NCI-H524 treated with DMSO at 0.1 percent for 48 hours (cell line): ENCODE measurements at places on chromosomes 4 and X.

DNA sequence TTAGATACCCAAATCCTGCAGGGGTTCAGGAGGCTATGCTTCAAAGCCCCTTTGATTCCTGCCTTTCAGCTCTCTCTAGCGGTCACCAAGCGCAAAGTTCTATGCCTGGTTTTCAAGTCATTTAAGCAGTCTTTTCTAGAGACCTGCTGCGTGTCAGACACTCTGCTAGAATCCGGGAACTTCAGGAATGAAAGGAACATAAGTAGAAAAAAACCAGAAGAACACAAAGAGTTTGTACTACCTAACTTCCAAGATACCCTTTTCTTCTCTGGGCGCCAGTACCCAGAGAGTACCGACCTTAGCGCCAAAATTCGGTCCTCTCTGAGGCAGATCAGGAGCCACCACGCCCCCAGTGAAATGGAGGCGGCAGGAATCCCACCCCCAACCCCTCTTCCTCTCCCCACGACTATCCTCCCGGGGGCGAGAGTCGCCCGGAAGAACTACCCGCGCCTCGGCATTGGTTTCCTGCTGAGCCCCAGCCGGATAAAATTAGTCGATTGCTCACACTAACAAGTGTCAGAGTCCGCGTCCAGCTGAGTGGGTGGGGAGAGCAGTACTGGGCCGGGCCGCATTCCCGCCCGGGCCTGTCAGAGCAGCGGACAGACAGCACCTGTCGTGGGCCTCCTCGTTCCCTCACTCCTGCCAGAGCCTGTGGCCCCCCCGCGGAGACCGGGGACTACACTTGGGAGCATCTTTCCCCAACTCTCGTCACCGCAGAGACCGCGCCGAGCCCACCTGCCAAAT, 78.8 kb downstream of the RLIM start:
- DNase-seq: peak; percentile 24

DNA sequence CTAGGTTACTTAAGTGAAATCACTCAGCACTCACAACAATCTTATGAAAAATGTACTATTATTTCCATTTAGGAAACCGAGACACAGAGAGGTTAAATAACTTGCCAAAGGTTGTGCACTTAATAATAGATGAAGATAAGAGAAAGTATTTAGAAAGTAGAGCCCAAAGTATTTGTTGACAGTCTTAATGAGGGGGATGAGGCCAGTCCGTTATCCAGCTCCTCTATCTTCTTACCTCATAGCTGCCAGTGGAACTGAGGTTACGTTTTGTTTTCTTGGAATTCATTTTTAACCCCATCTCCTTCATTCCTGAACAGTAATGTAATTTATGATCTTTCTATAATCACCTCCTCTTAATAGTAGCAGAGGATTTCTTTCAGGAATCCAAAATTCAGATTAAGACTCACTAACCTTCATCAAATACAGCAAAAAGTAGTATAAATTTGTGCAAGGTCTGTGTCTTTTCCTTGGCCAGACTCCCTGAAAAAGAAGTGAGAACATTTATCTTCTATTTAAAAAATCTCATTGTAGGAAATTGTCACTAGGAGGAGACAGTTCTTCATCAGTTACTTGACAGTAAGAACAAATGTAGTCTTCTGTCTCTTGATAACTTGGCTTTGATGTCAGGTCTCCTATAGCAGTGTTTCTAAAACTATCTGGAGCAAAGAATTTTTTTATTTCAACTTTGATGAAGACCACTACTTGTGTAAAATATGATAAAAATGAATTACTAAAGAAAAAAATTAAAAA, 35.5 kb downstream of the F8 start:
- DNase-seq: no peak

- DNase-seq: no peak
Measured at GRCh38 chrX:21996872-21997455, 35.2 kb upstream of the PHEX start.

DNA sequence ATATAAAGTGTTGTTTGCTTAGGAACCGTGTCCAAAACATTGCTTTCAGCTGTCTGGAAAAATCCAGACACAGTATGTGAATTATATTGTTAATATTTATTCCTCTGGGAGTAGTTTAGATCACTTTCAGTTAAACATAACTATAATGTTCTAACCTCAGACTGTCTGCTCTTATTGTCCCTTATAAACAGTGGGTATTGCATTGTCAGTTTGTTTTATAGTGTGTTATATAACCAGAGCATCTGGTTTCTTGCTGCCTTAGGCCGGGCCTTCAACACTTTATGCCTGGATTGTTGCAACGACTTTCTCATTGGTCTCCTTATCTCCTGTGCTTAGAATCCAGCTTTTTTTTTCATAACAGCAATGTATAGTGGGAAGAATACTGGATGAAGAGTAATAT, 26.4 kb downstream of the ATG4A start:
- DNase-seq: no peak

GRCh38 chr4:189664693-189665250, 275.9 kb upstream of the FRG1 start:
- DNase-seq: no peak

DNA sequence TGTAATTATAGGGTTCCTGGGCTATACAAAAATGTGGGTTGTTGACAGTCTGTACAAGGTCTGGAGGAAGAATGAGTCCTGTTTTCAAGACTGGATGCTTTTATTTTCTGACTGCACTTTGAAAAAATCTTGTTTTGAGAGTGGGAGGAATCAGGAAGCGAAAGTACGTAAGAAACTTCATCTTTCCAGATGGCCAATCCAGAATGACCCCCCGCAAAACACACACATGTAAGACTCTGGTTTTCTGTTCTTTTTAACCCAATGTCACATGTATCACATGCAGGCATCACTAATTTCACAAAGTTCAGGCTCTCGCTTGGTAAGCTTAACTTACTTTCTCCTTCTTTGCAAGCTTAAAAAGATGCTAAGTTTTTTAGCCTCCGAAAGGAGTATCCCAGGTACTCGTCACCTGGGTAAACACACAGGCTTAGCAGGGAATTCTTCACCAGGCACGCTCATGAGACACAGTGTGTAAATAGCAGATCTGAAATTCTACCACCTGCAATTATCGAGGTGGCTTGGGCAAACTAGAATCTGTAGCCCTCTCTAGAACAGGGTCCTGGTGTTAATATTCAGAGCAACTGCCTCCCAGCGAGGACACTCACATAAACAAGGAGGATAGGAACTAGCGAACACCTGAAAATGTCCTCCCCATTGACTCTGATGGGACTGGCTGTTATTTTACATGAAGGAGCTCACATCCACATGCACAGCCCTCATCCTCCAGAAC, 90.7 kb downstream of the NSUN7 start:
- DNase-seq: no peak

- DNase-seq: no peak
Measured at GRCh38 chrX:63275127-63275526, 76.0 kb downstream of the SPIN4 start.

- no peak for DNase-seq
Measured at GRCh38 chr4:25861951-25862410, 807 bp downstream of the SEL1L3 start.

- DNase-seq: no peak
Measured at GRCh38 chr4:73844806-73845205, 8.3 kb upstream of the PF4V1 start.

GRCh38 chr4:1310796-1311631, 21.3 kb downstream of the MAEA start:
- DNase-seq: no peak

DNA sequence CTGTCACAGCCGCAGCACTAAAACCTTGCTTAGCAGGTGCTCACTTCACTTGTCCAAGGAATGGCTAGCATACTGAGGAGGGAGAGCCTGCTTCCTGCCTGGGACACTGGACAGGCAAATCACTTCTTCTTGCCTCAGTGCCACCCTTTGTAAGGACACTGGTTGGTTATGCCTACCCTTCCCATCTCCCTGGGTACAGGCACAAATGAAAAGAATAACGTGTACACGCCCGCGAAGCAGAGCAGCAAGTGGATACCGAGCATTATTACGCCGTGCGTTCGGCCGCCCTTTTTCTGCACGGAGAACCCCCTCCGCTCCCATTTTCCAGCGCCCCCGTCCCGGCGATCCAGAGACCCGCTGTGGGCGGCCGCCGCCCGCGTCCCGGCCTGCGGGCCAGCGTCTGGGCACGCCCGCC, 338 bp upstream of the KLHL2 start:
- no peak for DNase-seq

- DNase-seq: no peak
Measured at GRCh38 chr4:15718959-15719358, 16.1 kb downstream of the BST1 start.

GRCh38 chr4:2341911-2342652, 76.4 kb downstream of the ZFYVE28 start:
- no peak for DNase-seq

- no peak for DNase-seq
Measured at GRCh38 chr4:37666625-37667071, 19.5 kb downstream of the RELL1 start.

- DNase-seq: no peak
Measured at GRCh38 chrX:25022499-25023325, 6.9 kb upstream of the ARX start.

DNA sequence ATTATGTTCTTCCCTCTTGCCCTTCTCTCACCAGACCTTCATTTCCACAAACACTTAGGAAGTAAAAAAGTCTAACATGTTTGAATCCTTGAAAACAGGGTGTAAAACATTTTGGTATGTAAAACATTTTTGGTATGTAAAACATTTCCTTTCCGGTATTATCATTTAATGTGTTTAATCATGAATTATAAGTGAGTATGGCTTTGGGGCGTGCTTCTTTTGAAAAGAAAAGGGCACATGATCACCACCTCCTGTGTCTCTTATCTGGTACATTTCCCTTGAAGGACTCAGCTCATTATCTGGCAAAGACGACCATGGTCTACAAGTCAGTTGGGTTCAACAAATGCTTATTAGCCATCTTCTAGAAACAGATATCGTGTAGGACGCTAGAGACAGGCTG, 283.6 kb downstream of the FRMPD4 start:
- no peak for DNase-seq

DNA sequence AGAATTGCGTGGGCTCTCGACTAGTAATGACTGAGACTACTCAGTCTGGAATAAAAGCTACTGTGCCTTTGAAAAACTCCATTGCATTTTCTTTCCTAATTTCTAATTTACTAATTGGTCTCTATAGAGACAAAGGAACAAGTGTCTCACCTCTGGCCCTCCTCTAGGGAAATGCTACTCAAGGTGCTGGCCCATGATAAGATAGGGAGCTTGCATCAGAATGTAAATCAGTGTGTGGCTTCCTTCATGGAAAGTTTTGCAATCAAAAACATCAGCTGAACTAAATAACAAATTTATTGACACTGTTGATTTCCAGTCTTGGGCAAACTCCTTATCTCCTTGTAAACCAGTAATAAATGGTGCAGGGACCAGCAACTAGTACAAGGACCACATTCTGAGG, 81.8 kb downstream of the SRPX start:
- DNase-seq: no peak

DNA sequence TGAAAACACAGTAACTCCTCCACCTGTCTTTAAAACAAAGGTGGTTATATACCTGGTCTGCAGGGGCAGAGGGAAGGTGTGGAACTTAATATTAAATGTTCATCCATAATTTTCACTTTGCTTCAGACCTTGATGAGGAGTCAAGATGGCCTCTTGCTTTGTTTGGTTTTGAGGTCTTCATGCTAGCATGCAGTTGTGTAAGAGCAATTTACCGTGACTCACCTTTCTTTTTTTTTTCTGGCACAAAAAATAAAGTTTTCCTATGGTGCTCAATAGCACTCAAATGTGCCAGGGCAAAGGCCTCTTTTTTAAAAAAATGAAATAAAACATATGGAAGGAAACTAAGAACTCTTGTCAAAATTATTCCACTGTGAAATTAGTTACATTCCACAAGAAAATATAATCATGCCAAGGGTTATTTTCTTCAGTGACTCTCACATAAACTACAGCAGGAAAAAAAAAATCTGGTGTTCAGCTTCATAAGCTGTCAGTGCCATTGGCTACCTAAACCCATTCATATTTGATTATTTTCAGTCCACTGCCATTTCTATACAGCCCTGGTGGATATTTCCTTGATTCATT, 128.2 kb downstream of the SLC7A11 start:
- no peak for DNase-seq

DNA sequence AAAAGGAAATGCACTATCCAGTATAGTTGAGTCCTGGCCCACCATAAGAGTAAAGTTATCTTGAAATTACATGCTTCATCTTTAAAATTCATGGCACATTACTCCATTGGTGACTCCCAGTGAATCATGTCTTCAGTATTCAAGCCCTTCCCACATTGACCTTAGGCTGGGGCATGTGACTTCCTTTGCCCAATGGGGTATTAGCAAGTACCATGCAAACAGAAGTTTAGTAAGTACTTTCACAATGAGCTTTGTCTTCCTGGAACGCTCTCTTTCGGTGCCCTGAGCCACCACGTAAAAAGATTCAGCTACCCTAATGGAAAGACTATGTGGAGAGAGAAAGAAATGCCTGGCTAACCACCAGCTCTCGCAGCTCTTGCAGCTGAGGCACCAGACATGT, 235.4 kb downstream of the HNRNPD start:
- no peak for DNase-seq

DNA sequence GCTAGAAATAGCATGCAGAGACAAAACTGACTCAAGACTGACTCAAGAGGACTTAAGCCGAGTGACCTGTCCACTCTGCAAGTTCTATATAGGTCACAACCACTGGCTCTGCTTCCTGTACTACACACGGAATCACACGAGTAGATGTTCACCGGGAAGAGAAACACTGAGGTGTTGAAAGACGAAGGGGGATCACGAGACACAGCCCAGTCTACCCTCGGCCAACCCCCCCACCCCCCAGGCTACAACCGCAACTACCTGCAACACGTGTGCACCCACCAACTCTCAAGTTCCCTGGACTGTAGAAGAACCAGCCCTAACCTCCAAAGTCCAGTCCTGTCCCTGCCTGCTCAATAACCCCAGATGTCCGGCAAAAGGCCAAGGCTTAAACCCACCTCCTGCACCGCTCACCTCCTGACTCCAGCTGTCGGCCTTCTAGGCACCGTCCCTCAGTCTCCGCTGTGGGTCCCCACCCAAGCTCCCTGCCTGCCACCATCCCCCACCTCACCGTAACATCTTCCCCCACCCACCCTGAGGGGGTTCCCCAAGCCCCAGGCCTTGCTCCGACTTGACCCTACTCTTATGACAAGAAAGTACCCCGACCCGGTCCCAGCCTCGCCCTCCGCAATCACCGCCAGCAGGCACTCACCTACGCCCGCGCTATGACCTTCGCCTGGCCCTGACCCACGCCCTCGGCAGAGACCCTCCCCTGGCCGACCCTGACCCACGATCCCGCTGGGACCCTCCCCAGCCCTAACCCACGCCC, 739 bp downstream of the GAK start:
- no peak for DNase-seq

DNA sequence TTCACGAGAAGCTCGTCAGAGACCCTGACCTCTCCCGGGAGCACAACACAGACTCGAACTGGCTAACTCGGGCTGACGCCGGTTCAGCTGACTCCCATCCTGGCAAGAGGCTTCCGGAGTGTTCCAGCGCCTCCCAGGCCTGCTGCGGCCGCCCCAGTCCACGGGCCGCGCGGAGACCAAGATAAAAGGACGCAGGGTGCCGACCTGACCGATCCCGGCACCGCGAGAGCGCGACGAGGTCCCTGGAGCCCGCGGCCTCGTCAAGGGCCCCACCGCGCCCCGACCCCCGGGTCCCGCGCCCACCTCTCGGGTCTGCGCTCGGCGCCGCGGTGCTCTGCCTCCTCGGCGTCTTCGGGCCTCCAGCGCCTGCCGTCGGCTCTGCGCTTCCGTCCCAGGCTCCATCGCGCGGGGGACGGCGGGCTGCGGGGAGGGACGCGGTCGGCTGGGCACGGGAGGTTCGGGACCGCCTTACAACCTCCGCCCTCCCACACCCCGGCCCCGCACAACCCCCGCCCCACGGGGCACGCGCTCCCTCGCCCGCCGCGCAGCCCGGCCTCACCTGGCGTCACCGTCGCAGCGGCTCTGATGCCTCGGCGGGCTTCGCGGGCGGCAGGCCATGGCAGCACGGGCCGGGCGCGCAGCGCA, 426 bp downstream of the SLBP start:
- DNase-seq: no peak
